Body of pancreas (tissue), 4 donors: ENCODE measurements at places on chromosomes 3 and 15. TPM values are rescaled to one million over a fixed set of nuclear protein-coding genes. Genes with fewer than 3 reads are reported as not detected.
A peak's percentile ranks its signal among the peaks of the same experiment; 100 is the strongest.

DNA sequence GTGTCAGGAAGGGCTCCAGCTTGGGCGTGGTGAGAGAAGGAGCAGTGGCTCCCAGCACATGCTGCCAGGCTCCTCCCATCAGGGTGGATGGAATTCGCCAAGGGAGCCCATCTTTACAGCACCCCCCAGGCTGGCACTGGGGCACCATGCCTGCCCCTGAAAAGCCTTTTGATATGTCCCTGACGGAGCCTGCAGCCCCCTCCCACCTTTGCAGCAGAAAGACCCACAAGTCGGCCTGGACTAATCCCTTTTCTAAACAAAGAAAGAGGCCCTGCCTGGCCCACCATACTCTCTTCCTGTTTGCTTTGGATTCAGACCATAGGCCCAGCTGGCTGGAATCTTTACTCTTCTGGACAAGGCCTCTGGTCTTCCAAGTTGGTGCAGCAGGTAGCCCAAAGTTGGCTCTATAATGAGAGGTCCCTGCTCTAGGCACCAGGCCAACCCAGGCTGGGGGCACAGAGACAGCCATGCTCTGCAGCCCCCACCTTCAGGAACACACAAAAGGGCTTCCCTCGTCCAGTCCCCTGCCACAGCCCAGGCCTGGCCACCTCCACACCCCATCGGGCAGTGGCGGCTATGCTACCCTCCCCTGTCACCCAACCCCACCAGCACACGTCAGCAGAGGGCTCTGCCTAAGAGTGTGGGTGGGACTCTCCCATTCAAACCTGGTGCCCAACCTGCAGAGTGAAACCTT lies 5.4 kb downstream of the ANPEP start:
- peaks cover 65% of the 10 kb centered on the region for H3K4me1 ChIP-seq
- peak; percentile 50 for DNase-seq
- no peaks in the 10 kb centered on the region for H3K36me3 ChIP-seq
- no peaks in the 10 kb centered on the region for H3K27me3 ChIP-seq

DNA sequence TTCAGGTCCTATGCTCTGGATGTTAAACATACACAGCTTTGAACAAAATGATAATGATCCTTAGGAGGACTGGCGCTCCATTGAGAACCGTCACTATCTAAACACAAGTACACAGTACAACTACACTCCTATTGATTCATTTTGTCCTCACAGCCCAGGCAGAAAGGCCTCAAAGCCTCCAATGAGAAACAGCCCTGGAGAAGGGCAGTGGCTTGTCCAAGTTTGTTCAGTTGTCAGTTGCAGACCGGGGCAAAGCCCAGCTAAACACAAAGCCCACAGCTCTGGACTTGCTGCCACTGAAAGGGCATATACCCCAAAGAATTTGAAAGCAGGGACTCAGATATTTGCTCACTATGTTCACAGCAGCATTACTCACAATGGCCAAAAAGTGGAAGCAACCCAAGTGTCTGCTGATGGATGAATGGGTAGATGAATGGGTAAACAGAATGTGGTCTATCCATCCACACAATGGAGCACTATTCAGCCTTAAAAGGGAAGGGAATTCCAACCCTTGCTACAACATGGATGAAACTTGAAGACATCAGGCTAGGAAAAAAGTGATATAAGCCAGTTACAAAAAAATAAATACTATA lies 34.7 kb downstream of the NUP210 start:
- no peak overlapping the region for H3K27ac ChIP-seq
- H3K4me1 ChIP-seq, result no peaks in the 10 kb centered on the region
- no peaks in the 10 kb centered on the region for H3K27me3 ChIP-seq
- peaks cover 9% of the 10 kb centered on the region for H3K36me3 ChIP-seq
- no peak overlapping the region for H3K4me3 ChIP-seq
- no peak for DNase-seq

DNA sequence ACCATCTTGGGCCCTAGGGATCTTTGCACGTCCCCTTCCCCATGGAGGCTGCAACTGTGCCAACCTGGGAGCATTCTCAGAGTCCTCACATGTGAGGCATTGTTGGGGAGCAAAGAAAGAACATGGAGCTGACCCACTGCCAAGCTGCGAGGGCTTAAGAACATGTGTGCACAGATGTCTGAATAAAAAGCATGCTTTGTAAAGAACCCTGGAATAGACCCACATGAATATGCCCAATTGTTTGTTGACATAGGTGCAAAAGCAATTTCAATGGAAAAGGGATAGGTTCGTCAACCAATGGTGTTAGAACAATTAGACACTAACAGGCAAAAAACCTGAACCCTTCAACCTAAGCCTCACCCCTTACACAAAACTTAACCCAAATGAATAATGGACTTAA lies 9.3 kb downstream of the PGPEP1L start:
- no peaks in the 10 kb centered on the region for H3K27me3 ChIP-seq
- no peak overlapping the region for H3K4me3 ChIP-seq
- no peaks in the 10 kb centered on the region for H3K4me1 ChIP-seq
- DNase-seq, result no peak
- no peak overlapping the region for H3K27ac ChIP-seq
- H3K36me3 ChIP-seq, result no peaks in the 10 kb centered on the region

- H3K4me3 ChIP-seq, result no peak overlapping the region
- DNase-seq, result no peak
- H3K4me1 ChIP-seq, result no peaks in the 10 kb centered on the region
- no peaks in the 10 kb centered on the region for H3K36me3 ChIP-seq
- H3K27me3 ChIP-seq, result no peaks in the 10 kb centered on the region
These were observed 64.9 kb upstream of the SUCLG2 start for GRCh38 chr3:67719333-67719732.

DNA sequence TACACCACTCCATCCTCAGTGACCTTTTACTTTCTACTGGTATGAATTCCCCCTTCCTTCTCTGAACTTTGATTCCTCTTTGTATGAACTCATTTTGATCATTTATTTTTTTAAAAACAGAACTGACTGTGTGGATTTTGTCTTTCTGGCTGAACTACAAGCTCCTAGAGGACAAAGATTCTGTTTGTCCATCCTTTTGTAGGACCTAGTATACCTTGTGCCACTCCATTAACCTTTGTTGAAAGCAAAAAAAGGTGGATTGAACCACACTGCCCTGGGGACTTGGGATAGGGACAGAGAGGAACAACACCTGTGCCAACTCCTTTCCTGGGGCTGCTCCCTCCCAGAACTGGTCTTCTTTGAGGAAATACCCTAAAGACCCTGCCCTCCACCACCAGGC lies 23.6 kb downstream of the FSTL1 start:
- no peaks in the 10 kb centered on the region for H3K27me3 ChIP-seq
- no peak for DNase-seq
- H3K27ac ChIP-seq, result no peak overlapping the region
- peaks cover 12% of the 10 kb centered on the region for H3K4me1 ChIP-seq

DNA sequence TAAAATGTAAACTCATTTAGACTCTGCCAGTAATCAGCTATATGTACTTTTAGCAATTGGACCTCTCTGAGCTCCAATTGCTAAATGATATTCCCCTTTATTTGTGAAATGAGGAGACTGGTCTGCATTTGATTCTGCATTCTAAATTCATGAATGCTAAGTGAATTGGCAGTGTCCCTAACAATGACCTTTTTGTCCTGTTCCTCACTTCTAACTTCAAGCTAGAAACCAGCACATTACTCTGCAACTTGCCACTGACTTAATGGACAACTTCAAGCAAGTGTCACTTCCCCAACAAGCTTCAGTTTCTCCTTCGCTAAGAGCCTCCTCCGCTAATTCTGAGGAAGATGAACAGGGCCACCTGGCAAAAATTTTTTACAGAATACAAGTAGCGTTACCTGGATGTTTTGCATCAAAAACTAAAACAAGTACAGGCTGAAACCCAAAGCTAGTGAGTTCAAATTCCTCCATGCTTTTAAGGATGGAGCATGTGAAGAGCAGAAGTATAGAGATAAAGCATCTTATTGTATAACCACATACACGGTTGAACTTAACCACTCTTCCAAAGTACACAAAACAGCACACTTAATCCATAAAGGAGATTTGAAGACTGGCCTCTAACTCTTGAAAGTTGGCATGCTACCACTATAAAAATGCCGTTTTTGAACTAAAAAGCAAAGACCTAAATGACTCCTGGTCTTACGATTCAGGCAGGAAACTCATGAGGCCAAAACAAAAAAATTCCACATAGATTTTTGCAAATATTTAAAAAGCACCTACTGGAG lies 207.6 kb downstream of the MAGI1 start:
- DNase-seq, result no peak
- H3K27ac ChIP-seq, result no peak overlapping the region
- no peaks in the 10 kb centered on the region for H3K36me3 ChIP-seq
- H3K27me3 ChIP-seq, result no peaks in the 10 kb centered on the region
- no peak overlapping the region for H3K4me3 ChIP-seq

GRCh38 chr3:114114719-114115118 lies 58.2 kb downstream of the QTRT2 start:
- no peaks in the 10 kb centered on the region for H3K36me3 ChIP-seq
- no peaks in the 10 kb centered on the region for H3K27me3 ChIP-seq
- DNase-seq, result no peak
- no peak overlapping the region for H3K4me3 ChIP-seq

DNA sequence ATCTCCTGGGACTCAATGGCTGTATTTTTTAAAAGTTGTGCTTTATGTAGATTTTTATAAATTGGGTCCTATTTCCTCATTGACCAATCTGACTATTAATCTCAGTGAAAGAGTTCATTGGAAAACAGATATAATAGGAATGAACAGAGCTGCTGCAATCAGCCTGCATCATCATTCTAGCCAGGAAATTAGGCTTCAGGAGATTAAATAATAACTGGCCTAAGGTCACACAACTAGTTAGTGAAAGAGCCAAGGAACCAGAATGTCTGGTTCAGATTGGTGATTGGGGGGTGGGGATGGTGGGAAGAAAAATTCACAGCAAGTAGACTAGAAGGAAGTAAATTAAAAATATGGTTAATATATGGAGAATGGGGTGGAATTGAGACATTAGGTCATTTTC lies 180.9 kb upstream of the ROPN1 start:
- no peaks in the 10 kb centered on the region for H3K36me3 ChIP-seq
- no peaks in the 10 kb centered on the region for H3K27me3 ChIP-seq
- peaks cover 22% of the 10 kb centered on the region for H3K4me1 ChIP-seq
- H3K27ac ChIP-seq, result no peak overlapping the region

GRCh38 chr15:67504056-67504455 lies 16.9 kb upstream of the C15orf61 start:
- H3K36me3 ChIP-seq, result no peaks in the 10 kb centered on the region
- H3K27ac ChIP-seq, result no peak overlapping the region
- DNase-seq, result no peak
- H3K4me1 ChIP-seq, result no peaks in the 10 kb centered on the region
- no peaks in the 10 kb centered on the region for H3K27me3 ChIP-seq
- no peak overlapping the region for H3K4me3 ChIP-seq

DNA sequence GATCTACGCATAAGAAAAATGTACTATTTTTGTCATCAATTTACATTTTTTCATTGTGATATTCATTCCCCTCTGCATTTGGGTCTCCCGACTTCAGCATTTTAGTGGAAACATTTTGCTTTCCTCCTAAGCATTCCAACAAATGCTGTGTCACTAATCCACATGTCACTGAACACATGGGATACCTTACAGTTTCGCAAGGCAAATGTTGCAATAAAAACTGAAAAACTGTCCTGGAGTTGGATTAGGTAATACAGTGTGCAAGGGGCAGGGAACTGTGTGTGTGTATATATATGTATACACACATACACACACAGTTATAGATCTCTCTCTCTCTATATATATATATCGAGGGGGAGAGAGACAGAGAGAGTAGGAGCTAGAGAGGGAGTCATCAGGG lies 632.2 kb downstream of the MAGI1 start:
- H3K27me3 ChIP-seq, result no peaks in the 10 kb centered on the region
- no peak overlapping the region for H3K27ac ChIP-seq
- DNase-seq, result no peak
- H3K36me3 ChIP-seq, result no peaks in the 10 kb centered on the region
- no peaks in the 10 kb centered on the region for H3K4me1 ChIP-seq
- H3K4me3 ChIP-seq, result no peak overlapping the region

GRCh38 chr15:36026627-36027283 lies 480.8 kb upstream of the DPH6 start:
- H3K36me3 ChIP-seq, result no peaks in the 10 kb centered on the region
- no peak overlapping the region for H3K4me3 ChIP-seq
- H3K27ac ChIP-seq, result no peak overlapping the region
- no peak for DNase-seq
- no peaks in the 10 kb centered on the region for H3K4me1 ChIP-seq

DNA sequence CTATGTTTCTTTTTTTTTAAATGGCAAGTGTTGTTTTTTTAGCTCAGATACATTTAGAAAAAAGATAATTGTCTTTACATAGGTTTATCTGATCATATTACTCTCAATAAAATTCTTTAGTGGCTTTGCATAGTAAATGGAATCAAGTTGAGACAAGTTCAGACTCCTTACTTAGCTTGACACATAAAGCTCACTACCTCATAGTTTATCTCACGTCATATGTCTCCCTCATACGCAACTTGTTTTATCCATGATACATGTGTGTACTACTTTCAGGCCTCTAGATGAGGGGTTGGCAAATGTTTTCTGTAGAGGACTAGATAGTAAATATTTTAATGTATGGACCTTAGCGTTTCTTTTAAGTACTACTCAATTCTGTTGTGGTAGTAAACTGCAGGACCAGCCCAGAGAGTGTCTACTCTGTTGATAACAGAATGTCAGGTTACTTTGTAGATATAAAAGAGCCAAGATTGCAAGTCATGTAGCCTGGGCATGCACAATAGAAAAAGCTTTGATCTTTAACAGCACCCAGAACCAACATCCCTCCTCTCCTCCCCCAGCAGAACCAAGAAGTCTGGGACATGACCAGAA lies 28.2 kb upstream of the MGA start:
- no peaks in the 10 kb centered on the region for H3K36me3 ChIP-seq
- H3K4me3 ChIP-seq, result no peak overlapping the region
- H3K27me3 ChIP-seq, result no peaks in the 10 kb centered on the region
- H3K27ac ChIP-seq, result no peak overlapping the region

Gene CPOX
- 25.4 TPM for total RNA-seq

Gene DISP2
- total RNA-seq, result 0.52 TPM

Gene NLGN1
- 1.3 TPM for total RNA-seq

Gene FEZF2
- not detected for total RNA-seq

Gene KBTBD13
- not detected for total RNA-seq

Gene A4GNT
- total RNA-seq, result 1.8 TPM

Gene NR1D2
- 13.0 TPM for total RNA-seq

Gene TNK2
- total RNA-seq, result 25.9 TPM

Gene SPINK8
- not detected for total RNA-seq
